Activated T-cell treated with anti-CD3 and anti-CD28 coated beads for 4 hours (primary cell): ENCODE measurements at places on chromosomes 13 and 19.

- DNase-seq: no peak
Measured at GRCh38 chr19:10643172-10643967, 10.8 kb upstream of the ILF3 start.

DNA sequence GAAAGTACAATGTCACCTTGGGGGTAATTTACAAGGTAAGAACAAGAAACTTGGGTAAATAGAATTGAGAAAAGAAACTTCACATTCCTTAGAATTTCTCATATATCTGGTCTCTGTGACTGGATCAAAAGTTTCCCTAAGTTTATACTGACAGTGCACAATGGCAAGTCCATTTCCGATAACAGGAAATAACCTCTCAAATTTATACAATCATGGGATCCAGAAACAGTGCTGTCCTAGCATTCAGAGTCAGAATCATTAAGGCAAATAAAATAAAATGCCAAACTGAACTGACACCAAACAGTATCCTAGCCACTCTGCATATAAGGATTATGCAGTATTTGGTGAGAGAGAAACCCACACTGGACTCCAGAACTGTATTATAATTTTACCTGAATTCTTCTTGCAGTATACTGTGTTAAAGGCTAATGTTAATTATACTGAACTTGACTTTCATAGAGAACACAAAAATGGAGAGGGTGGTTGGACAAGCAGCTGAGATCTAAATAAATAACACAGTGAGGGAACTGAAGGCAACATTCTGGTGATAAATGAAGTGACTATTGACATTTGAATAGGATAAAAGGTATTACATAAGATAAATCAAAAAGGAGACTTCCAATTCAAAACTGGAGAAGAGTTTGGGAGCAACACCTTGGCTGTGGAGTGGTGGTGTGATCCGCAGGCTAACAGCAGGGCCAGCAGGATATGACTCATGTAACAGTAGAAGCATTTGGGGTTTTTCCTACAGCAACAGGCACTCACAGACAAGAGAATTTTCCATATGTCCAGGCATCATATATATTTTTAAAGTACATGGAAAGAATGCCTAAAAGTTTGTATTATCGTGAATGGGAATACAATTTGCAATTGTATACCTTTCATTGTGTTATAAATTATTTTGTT lies 932.5 kb upstream of the MIR17HG start:
- DNase-seq: no peak

DNA sequence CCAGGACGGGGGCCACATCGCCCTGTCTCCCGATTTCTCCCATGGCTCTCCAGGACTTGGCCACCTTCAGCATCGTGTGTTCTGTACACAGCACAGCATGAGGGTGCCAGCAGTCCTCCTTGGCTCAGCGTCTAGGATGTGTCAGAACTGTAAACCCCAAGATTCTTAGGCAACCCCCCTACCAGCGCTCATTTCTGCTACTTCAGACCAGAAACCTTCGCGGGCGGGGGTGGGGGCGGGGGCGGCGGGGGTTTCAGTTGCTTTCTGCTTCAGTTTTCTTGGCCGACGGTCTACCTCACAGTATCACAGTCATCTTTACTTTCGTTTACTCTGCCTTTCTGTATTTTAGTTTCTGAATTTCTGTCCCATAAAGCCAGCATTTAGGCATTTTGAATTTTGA lies 82.4 kb downstream of the GGACT start:
- DNase-seq: peak; percentile 12

DNA sequence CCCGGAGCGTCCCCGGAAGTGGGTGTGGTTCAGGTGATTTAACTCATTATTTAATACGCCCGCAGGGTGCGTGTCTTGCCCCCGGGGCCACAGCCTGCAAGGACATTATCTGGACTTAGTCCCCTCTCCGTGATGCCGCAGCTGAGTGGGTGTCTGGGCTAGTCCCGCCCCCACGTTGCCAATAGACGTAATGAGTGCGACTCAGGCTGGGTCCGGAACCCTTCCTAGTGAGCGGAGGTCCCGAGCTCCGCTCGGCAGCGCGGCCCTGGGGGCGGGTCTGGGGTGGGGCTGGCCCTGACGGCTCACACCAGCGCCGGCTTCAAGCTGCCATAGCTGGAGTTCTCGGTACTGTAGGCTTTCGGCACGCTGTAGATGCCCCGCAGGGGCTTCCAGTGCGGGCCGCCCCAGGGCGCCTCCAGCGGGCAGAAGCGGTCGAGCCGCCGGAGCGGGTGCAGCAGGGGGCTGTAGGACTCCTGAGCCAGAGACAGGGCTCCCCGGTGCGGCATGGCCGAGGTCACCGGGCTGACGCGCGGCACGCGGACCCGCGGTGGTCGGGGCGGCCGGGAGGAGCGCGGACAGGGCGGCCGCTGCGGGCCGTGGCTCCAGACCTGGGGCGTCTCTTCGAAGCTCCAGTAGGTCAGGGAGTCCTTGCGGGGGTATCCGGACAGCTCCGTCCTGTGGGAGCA lies 918 bp upstream of the LHB start:
- peak; percentile 47 for DNase-seq

DNA sequence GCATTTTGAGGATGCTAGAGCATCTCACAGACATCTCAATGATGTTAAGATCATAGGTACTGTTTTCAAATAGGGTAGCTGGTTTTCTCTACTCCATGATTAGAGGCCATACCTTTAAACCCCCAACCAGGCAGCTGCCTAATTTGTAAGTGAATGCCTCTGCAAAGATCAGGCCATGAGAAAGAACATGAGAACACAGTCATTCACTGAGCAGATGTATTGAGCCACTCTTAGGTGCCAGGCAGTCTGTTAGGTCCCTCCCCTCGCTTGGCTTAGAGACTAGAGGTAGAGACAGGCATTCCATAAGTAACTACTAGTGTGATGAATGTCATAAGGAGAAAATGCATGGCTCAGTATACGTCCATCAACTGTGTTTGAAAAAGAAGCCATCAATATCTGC lies 410.0 kb downstream of the FGF9 start:
- no peak for DNase-seq

DNA sequence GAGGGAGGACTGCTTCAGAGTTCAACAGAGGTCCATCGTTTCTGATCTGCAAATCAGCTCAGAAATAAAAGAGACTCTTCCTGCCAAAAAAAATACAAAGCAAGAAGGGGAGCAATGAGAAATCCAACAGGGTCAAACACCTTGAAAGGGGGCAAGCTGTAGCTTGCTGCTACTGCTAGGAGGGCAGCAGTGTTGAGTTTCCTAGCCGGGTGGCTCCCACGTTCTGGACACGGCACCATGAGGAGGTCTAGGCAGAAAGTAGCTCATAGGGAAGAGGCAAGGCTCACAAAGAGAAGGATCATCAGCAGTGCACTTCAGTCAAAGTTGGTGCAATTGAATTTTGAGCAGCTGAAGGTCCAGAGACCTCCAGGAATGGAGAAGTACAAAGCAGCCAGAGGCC lies 75.3 kb downstream of the FOXO1 start:
- no peak for DNase-seq
